Epithelial cell of prostate (primary cell): ENCODE measurements at places on chromosomes 16 and 17.

DNA sequence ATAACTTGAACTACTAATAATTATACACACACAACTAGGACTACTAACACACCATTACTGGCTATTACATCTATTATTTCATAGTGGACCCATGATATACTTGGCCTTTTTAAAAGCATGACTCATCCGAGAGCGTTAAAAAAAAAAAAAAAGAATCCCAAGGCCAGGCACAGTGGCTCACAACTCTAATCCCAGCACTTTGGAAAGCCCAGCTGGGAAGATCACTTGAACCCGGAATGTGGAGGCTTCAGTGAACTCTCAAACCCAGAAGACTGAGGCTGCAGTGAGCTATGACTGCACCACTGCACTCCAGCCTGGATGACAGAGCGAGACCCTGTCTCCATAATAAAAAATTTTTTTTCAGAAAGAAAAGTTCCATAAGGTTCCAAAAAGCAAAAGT is 3.1 kb downstream of the GLG1 start:
- DNase-seq: no peak

GRCh38 chr16:19223235-19224170 is 55.5 kb downstream of the SYT17 start:
- DNase-seq: no peak

GRCh38 chr16:57413301-57413730 is 8.7 kb downstream of the CCL17 start:
- DNase-seq: no peak

DNA sequence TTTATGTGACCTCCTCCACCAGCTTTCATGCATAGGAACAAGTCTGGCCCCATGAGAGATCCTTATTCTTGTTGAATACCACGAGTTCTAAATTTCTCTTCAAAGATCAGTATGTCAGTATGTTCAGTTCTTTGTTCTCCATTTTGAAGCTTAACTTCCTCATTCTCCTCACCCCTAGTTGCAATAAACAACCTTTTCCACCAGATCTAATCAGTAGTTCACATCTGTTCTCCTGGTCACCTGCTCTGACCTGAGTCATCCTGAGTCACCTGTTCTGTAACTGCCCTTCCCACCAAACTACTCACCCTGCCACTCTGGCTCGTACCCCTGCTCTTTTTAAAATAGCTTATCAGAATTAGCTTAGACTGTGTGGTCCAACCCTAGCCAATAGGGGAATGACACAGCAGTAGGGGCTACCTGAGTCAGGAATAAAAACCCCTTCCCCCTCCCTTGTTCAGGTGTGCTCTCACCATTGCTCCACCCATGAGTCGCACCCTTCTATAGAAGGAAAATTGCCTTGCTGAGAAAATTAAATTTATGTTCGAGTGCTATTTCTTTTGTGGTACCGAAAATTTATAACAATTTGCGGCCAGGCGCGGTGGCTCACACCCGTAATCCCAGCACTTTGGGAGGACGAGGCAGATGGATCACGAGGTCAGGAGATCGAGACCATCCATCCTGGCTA is 94.6 kb downstream of the EMP2 start:
- no peak for DNase-seq

DNA sequence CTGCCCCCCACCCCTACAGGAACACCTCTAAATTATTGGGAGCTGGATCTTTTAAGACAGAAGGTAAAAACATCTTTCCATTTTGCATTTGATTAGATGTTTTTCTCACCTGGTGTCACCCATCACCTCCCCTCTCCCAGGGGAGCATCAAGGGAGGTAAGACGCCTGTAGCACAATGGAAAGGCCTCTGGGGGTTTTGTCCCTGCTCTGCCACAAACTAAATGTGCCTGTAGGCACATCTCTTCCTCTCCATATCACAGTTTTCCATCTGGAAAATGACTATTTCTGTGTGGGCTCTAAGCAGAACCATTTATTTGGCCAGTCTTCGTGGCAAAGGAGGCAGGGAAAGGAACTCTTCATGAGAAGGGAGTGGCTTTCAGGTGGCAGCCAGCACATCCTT is 76.6 kb downstream of the GNAO1 start:
- DNase-seq: no peak

GRCh38 chr17:79666111-79666510 is 55.3 kb upstream of the RBFOX3 start:
- no peak for DNase-seq

GRCh38 chr17:29090750-29091605 is 48.0 kb downstream of the PIPOX start:
- no peak for DNase-seq

GRCh38 chr17:9286434-9286833 is 265.1 kb downstream of the NTN1 start:
- no peak for DNase-seq

GRCh38 chr17:73342541-73343167 is 30.9 kb upstream of the CDC42EP4 start:
- no peak for DNase-seq

GRCh38 chr16:53620476-53620875 is 83.2 kb downstream of the RPGRIP1L start:
- no peak for DNase-seq

DNA sequence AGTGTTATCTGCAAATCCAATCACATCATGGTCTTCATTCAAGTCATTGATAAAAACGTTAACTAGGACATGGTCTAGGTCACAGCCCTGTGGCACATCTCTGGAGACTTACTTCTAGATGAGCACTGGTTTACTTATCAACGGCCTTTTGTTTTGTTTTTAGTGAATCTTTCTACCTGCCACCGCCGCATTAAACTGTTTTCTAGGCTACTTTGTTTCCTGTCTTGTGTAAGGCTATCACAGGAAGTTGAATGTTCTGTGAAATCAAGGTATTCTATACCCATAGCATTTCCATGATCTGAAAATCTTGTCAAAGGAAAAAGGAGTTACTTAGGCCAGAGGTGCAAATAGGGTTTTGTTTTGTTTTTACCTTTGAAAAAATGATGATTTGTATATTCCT is 26.9 kb downstream of the SOCS3 start:
- DNase-seq: no peak

DNA sequence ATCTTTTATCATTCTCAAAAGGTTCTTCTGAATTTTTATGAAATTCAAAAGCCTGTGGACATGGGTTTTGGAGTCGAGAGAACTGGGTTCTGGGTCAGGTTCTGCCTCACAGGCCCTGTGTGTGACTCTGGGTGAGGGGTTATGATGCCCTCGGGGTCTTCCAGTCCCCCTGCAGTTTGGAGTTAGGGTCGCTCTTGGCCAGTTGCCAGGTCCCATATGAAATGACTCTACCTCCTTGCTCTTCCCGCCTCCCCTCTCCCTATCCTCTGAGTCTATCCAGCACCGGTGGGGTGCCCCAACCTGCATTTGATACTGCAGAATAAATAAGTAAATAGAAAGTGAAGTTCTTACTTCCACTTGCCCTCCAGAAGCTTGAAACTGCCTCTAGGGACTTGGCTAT is 54.1 kb downstream of the ZDHHC7 start:
- no peak for DNase-seq

DNA sequence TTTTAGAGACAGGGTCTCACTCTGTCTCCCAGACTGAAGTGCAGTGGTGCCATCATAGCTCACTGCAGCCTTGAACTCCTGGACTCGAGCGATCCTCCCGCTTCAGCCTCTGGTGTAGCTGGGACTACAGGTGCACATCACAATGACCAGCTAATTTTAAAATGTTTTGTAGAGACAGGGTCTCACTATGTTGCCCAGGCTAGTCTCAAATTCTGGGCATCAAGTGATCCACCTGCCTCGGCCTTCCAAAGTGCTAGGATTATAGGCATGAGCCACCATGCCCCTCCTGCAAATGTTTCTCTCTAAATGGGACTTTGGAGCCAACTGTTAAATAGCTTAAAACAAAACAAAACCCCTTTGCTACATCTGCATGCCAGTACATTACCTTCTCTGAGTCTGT is 82.2 kb upstream of the BRD7 start:
- DNase-seq: no peak

DNA sequence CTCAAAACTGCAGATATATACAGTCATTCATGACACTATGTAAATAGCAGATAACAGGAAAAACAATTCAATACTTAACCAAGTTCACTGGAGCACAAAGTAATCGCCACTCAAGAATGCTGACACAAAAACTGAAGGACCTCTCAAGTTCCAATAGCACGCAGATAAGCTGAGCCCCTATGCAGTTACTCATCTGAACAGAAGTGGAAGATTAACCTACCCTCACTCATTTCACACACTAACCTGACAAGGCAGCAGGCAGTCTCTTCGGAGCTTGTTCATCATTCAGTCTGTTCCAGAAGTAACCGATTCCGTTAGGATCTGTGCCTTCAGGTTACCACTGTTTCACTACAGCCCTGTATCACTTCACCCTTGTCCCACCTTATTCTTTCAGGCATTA is 6.0 kb downstream of the HELZ start:
- no peak for DNase-seq

DNA sequence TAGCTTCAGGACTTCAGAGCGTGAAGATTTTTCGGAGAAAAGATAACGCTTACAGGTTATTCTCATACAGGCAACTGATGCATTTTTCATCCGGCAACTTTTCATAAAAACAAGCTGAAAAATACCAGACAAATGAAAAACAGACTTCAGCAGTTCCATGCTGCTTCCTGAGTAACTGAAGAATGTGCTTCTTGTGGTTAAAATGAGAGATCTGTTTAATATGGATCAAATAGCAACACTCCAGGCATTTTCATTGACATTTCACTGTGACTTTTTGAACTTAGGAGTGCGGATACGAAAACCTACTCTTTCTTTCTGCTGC is 705 bp upstream of the PITPNC1 start:
- no peak for DNase-seq

GRCh38 chr16:77443357-77444146 is 8.7 kb upstream of the ADAMTS18 start:
- DNase-seq: no peak

DNA sequence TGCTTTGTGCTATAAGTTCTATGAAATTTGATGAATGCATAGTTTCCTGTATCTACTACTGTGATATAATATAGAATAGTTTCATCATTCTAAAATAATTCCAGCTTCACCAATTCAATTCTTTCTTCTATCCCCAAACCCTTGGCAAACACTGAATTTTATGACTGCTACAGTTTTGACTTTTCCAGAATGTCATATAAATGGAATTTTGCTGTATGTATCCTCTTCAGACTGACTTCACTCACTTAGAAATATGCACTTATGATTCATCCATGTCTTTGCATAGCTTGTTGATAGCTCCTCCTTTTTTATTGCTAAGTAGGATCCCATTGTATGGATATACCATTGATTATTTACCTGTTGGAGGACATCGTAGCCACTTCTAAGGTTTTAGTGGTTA is 89.1 kb upstream of the HS3ST3A1 start:
- no peak for DNase-seq

DNA sequence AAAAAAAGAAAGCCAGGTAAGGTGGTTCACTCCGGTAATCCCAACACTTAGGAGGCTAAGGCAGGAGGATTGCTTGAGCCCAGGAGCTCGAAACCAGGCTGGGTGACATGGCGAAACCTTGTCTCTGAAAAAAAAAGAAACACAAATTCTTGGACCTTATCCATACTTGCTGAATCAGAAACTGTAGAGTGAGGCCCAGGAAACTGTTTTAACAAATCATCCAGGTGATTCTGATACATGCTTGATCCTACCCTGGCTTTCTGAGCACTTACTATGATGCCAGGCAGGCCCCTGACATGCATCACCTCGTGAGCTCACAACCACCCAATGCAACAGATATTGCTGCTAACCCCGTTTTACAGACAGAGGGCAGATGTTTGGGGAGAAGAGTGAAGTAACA is 4.0 kb upstream of the NAE1 start:
- DNase-seq: peak; percentile 27

- DNase-seq: no peak
Measured at GRCh38 chr17:21304091-21304490, 19.6 kb downstream of the MAP2K3 start.

DNA sequence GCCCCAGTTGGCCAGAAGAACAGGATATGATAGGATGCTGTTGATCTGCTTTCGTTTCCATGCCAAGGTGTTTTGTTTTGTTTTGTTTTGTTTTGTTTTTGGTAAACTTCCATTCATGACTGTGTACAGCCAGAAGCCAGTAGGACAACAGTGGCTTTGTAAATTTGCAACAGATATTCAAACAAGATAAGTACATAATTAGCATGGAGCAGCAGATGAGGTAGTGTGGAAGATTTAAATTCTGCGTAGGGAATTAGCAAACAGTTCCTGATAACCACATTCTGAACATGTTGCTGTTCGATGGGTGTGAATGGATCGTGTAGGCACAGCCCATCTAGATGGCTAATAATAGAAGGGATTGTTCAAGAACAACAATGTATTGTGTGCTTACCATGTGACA is 1080.1 kb upstream of the RBFOX1 start:
- no peak for DNase-seq

GRCh38 chr17:59347975-59348391 is 16.5 kb downstream of the YPEL2 start:
- no peak for DNase-seq

DNA sequence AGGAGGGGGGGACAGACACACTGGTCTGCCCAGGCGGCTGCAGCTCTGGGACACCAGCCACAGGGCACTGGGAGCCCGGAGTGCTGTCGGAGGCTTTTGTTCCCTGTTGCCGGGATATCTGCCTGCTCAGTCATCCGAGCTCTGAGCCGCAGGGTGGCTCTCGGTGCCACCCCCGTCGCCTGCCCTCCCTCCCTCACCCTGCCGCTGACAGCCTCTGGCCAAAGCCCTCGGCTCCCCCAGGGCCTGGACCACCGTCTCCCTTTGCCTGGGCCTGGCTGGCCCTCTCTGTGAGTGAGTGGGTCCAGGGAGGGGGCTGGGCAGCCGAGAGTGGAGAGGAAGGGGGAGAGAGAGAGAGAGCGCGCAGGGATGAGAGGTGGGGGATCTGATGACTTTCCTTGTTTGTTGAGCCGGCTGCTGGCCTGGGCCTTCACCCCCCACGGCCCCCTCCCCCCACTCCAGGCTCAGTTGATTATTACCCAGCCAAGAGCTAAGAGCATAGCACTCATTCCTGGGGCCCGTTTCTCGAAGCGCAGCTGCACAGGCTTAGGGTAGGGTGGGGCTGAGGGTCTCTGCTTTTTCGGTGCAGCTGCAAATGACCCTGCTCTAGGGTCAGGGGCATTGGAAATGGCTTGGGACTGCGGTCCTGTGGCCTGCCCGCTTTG is 2.7 kb downstream of the FOXJ1 start:
- no peak for DNase-seq

- no peak for DNase-seq
Measured at GRCh38 chr17:2688351-2689342, 22.9 kb downstream of the CLUH start.

DNA sequence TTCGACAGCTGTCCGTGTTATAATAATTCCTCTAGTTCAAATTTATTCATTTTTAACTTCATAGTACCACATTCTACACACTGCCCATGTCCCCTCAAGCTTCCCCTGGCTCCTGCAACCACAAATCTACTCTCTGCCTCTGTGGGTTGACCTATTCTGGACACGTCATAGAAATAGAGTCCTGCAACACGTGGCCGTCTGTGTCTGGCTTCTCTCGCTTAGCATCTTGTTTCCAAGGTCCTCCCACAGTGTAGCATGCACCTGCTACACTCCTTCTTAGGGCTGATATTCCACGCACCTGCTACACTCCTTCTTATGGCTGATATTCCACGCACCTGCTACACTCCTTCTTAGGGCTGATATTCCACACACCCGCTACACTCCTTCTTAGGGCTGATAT is 16.5 kb downstream of the SCGB1C2 start:
- no peak for DNase-seq

GRCh38 chr16:50448522-50448921 is 79.7 kb upstream of the BRD7 start:
- no peak for DNase-seq
